ENCODE measurements at places on chromosomes 6 and 20.
A peak's percentile ranks its signal among the peaks of the same experiment; 100 is the strongest.

GRCh38 chr20:51104960-51105920 lies 82.3 kb upstream of the KCNG1 start:
- no peak for DNase-seq

GRCh38 chr6:160226118-160226591 lies 32.5 kb downstream of the SLC22A2 start:
- DNase-seq = peak; percentile 26

DNA sequence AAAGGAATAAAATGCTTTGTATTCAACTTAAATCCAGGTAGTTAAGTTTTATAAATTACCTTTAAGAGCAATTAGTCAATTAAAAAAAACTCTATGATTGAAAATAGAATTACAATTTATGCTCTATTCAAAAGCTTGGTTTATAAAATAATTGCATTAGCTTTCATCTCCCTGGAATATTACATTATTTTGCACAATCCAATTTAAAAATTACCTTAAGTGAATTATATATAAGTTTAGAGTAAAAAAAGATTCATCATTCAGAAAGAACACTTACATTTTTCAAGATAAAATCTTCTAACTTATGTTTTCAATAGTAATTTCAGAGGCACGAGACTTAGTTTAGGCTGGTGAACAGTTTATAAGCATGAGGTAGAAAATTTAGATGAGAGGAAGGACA lies 14.9 kb downstream of the SSR1 start:
- DNase-seq = no peak

DNA sequence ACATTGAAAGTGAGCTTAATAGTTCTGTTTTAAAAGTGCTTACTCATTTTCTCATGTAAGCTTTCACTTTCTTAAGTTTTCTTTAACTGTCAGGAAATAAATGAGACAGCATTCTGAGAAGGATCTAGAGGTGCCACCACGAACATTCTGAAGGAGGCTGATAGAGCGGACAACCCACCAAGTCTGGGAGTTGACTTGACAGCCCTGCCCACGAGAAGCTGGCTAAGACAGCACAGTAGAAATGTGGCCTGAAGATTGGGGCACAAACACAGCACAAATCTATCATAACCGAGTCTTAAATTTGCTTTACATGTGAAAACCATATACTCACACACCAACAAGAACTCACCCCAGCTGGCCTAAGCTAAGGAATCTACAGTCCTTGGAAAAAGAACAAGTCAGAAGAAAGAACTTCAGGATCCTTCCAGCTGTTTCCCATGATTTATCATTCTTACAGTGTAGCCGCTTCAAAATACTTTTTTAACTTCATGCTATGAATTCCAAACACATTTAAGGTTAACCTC lies 144.2 kb upstream of the TNFAIP3 start:
- no peak for DNase-seq

- no peak for DNase-seq
These were observed 111.1 kb upstream of the CCDC28A start for GRCh38 chr6:138662471-138662870.

- DNase-seq = no peak
These were observed 30.0 kb upstream of the PRND start for GRCh38 chr20:4691753-4692152.

- DNase-seq = no peak
These were observed 105.8 kb downstream of the SLX4IP start for GRCh38 chr20:10540636-10541493.

DNA sequence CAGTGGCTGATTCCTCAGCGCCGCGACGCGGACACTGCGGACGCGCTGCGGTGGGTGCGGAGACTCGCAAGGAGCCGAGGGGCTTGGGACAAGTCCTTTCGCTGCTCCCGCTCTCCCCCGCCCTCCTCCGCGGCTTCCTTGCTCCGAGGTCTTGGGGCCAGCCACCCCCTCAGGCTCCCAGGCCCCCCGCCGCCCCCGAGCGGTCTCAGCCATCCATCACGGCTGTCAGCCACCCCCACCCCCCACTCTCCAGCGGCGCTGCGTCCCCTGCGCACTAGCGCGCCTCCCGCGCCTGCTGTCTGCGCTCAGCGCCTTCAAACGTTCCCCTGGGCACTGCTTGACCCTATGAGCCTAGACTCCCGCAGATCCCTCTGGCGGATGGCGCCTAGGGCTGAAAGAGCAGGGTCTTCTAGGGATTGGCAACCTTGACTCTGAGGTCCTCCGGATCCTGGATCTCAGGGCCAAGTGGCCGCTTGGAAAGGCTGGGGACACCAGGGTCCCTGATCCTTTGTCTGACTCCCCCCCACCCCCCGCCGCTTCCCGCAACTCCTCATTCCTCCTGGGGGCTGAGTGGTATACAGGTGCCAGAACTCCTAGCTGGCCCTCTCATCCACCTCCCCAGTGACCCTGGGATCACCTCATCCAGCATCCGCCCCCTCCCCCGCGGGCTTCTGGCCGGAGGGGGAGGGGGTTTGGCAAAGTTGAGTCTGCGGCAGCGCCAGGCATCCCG lies 1.4 kb downstream of the SLC12A5 start:
- no peak for DNase-seq

DNA sequence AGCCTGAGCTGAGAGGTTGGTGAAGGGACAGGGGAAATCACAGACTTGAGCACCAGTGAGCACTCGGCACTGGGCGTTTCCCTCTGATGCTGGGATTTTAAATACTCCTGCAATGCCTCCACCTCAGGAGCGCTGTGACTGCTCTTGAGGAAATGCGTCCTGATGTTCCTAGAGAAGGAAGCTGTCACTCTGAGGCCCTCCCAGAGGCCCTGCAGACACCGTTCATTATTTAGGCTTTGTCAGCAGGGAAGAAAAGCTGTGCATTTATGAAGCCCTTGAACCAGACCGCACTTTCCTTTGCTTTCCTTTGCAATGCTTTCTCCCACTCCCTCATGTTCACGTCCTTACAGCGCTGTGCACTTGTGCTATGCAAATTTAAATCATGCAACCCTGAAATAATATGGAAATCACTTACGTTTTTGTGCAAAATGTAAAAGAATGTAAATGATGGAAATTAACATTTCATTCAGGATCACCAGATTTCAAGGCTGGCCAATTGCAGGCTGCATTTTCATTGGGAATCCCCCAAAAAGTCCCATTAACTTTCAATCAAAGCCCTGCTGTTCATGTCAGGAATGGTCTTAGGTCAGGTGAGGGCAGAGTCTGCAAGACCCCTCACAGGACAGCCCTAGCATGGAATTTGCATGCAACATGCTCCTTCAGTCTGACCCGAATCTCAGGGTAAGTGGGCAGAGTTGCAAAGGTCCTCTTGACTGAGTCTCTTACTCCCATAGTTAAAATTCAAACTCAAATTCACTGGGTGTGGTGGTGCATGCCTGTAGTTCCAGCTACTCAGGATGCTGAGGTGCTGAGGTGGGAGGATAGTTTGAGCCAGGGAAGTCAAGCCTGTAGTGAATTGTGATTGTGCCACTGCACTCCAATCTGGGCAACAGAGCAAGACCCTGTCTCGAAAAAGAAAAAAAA lies 45.8 kb upstream of the SYNDIG1 start:
- DNase-seq = no peak
